ENCODE measurements at places on chromosomes 7 and 10. TPM values are rescaled to one million over a fixed set of nuclear protein-coding genes. Genes with fewer than 3 reads are reported as not detected.

CPN1 gene
- not detected for total RNA-seq

LSM5 gene
- total RNA-seq: 35.6 TPM

VWDE gene
- total RNA-seq: 1.5 TPM

FRMD4A gene
- 68.2 TPM for total RNA-seq

EPO gene
- total RNA-seq: not detected

DNA sequence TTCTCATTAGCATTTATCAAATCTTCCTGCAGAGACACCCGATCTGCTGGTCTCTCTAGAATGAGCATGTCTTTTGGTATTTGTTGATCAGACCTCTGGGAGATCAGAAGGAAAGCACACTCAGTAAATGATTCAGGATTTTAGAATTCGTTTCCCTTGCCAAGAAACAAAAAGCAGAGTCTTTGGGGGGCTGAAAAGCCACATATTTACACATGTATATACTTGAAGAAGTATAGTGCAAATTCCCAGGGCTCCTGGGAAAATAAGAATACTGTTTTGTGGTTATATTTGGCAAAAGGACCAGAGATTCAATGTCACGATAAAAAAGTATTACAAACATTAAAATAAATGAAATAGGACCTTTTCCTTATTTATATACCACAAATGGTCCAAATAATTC is 100.2 kb downstream of the AGMO start:
- no peak for DNase-seq

- no peak for DNase-seq
These were observed 7.4 kb downstream of the SH3PXD2A start for GRCh38 chr10:103847909-103848468.

GRCh38 chr7:51226063-51226755 is 90.4 kb downstream of the COBL start:
- no peak for DNase-seq

DNA sequence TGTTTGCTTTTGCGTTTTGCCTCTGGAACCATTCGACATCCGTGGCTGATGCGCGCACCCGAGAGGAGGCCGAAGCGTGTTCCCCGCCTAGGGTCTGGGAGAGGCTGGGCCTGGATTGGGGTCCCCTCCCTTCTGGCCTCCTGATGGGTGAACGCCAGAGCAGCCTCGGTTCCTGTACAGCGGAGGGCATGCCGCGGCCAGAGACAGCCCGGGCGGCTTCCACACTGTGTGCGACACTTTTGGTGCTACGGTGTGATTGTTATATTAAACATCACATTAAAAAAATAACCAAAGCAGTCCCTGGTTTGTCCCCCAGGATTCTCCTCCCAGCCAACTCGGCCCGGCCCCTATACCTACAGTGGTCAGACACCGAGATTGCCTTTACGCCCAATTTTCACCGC is 3.7 kb upstream of the HOXA7 start:
- DNase-seq: peak; percentile 82

- DNase-seq: no peak
These were observed 16.6 kb upstream of the AQP1 start for GRCh38 chr7:30894866-30895605.

- DNase-seq: no peak
These were observed 22.1 kb downstream of the TAX1BP1 start for GRCh38 chr7:27762062-27762461.

- DNase-seq: no peak
These were observed 906 bp downstream of the CDK1 start for GRCh38 chr10:60778971-60779796.

DNA sequence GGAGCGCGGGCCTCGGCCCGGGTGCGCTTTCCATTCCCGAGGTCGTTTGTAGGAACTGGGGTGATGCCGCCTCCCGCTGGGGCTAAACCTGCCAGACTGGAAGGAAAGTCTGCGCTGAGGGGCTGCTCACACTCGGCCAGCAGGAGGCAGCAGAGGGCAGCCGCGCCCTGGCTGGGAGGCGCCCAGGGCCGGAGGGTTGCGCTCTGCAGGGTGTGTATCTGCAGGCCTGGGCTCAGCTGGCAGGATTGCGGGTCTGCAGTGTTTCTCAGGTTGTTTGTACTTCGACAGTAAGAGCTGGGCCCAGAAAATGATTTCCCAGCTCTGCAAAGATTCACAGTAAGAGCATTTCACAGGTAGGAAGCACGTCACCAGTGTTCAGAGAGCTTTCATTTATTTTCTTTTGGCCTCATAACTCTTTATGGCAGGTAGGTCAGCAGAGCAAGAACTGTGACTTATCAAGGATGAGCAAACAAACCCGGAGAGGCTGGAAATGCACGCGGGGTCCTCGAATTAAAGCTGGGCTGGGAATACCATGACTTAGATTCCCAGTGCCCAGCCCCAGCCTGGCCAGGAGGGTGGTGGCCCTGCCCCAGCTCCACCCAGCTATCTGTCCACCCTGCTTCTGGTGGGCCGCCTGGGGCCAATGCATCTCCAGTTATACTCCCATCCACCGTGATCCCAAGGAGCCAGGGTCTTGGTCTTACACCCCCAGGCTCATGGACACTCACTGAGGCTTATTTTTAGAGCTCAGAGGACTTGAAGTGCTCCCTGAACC is 15.2 kb upstream of the PPP2R2D start:
- peak; percentile 88 for DNase-seq

- DNase-seq: no peak
These were observed 148.3 kb downstream of the MGMT start for GRCh38 chr10:129615381-129615780.

DNA sequence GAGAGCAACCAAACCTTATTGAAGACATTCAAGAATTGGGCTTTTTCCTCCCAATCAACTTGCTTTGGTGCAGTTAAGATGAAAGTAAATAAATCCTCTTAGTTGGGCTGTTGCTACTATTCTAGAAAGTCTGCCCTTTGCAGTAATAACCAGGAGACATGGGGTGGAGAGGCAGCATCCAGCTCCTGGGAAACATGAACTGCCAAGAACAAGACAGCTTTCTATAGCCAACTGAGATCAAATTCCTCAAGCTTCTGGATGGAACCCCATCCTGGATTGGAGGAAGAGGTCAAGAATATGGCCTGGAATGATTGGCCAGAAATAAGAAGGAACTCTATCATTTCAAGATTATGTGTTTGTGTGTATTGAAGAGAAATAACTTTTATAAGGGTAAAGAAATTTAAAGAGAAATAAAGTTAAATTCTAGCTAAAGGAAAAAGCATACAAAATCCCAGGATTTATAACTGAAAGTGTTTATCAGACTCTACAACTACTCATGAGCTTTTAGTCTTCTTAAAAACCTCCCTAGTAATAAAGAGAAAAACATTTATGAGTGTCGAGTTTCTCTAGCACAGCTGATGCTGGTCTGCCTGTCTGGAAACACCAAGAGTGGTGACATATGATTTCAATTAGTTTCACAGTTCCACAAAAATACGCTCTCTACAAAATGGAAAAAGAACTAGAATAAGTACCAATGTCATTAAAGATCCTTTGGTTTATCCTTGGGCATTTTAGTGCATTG is 70.1 kb upstream of the COL1A2 start:
- DNase-seq: peak; percentile 70

DNA sequence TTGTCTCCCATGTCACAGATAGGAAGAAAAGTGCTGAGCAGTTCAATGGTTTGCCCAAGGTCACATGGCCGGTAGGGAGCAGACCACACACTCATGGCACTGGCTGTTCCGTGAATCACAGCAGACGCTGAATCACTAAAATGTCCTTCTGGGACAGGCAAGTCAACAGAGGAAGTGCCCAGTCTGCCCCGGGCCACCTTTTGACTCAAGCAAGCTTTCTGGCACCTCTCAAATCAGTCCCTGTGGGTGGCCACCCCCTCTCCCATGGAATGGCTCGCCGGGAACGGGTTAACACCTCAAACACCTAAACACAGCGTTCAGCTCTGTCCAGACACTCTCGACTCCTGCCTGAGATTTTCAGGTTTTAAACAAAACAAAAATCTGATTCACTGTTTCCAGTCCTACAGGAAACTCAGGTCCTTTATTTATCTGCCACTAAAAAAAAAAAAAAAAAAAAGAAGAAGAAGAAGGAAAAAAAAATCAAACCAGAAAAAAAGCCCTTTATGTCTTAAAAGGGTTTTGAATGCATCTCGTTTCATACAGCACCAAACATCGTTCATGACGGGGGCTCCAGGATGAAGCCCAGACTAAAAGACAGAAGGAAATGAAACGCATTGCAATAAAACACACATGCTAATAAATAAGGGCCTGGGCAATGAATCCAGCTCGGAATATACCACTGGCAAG is 15.5 kb downstream of the CARD11 start:
- DNase-seq: no peak

DNA sequence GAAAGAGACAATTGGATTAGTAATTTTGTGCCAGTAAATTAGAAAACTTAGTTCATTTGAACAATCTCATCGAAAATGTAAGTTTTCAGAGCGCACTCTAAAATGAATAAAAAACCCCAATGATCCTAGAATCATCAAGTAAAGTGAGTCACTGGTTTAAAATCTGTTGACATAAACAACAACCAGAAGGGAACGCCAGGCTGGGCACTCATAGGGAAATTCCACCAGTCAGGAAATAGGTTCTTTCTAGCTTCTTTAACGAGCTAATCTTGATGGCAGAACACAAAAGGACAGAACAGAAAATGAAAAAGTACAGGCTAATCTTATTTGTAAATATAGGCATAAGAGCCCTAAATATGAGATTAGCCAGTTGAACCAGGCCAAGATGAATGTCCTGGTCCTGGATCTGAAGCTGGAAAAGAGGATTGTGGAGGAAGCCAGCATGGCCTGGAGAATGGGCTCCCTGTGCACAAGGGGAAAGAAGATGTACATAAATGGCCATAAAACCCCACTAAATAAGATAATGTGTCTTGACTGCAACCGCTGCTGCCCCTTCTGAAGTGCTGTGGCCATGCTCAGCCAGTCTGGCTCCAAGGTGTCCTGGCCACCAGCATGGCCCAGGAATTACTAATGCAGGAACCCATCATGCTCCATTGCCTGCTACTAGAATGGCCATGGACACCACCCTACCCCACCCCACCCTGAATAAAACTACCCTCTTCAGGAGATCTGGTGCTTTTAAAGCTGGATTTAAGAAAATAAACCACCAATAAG is 114.0 kb downstream of the WDFY4 start:
- DNase-seq: no peak

DNA sequence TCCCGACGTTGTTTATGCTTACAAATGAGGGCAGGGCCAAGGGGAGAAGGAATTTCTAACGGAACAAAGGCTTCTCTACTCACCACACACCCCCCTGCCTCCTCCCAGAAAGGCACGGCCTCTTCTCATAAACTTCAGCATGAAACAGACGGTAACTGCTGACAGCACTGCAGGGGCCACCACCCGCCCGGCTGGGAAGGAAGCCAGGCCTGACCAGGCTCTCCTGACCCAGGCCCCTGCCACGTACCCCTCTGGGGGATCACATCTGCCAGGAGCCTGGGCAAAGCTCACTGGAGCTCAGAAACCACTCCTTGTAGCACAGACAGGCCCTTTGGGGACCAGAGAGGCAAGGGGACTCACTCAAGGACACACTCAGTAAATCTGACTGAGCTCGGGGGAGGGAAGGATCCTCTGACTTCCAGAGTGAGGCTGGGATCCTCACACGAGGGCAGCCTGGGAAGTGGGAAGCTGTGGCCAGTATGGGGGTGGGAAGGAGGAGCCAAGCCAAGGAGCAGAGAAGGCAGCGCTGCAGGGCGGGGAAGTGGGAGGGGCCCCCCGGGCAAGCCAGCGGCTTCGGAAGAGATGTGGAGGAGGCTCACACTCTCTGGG is 46.1 kb downstream of the ZCCHC24 start:
- DNase-seq: peak; percentile 90

DNA sequence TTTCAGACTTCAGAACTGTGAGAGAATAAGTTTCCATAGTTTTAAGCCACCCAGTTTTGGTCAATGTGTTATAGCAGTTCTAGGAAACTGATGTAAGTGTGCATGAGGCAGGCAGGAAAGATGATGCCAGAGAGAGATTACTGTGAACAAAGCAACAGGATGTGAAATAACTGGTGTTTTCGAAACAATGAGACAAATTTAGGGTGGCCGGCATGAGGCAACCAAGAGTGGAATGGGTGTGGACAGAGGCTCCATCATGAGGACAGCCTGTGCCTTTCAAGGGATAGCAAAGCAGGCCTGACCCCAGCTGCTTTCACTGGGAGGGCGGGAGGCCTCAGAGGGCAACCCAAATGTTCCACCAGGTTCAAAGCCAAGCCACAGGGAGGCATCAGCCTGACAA is 67.3 kb upstream of the UCN3 start:
- DNase-seq: no peak

DNA sequence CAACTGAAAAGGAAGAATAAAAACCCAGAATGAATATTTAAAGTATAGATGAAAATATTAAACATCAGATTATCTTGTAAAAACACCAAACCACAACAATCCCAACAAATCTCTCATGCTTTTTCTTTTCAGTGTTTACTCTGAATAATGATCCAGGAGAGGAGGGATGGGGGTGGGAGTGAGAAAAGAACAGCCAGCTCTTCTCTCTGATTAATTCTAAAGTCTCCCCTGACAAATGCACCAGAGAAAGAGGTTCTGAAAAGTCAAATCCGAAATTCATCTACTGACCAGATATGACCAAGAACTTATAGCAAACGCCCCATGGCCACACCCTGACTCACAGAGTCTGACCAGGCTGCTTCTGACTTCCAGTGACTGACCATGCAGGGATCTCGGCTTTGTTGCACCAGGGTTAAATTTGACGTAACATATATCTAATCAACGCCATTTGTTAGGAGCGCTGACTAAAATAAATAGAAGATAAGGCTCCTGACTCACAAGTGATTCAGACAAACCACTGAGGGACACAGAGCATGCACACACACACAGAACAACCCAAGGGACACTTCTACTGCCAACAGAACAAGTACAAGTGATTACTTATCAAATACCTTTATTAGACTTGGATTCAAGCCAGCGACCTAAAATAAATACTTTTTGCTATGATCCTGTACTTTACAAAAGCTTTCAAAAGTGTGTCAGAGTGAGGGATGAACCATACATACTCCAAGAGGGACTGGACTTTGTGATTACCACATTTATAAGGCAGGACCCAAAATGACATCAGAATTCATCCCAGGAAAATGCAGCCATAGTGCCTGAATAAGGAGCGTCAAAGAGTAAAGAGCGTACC is 9.3 kb upstream of the SPOCK2 start:
- no peak for DNase-seq

- DNase-seq: peak; percentile 22
These were observed 678.7 kb downstream of the SDK1 start for GRCh38 chr7:3979611-3980299.

DNA sequence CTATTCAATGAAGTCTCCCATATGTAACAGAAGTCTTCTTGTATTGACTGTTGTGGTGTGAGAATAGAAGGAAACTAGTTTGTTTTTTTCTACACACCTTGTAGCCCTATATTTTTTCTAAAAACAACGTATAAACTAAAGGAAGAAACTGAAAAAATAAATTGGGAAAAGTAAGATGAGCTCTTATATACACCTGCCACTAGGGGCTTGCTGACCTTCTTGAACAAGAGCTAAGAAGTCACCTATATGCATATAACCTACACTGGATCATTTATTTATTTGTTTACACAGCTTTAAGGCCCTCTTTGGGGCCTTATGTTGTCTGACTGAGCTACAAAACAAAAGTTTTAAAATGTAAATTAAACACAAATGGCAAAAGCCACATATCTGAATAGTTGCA is 383.0 kb downstream of the HPSE2 start:
- no peak for DNase-seq

GRCh38 chr7:129951226-129952085 is 1.3 kb downstream of the UBE2H start:
- DNase-seq: peak; percentile 70
